Nucleus accumbens (tissue), 56 donors: ENCODE measurements at places on chromosomes 2 and 18.

DNA sequence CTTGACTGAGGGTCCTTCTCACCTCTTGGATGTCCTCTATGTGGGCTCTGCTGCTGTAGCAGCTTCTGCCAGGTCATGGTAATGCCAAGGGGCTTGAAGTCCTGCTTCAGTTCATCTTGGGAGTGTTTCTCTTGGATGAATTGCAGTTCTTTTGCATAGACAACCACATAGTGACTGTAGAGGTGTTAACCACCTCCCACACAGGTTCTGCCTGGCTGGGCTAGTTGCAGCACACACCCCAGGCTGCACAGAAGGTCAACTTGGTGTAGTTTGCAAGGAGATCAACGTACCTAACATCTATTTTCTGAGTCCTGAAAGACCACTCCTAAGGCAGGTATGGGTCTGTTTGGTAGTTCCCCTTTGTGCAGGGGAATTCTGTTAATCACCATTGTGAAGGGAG lies 108.1 kb downstream of the ADCYAP1 start:
- no peak for DNase-seq

DNA sequence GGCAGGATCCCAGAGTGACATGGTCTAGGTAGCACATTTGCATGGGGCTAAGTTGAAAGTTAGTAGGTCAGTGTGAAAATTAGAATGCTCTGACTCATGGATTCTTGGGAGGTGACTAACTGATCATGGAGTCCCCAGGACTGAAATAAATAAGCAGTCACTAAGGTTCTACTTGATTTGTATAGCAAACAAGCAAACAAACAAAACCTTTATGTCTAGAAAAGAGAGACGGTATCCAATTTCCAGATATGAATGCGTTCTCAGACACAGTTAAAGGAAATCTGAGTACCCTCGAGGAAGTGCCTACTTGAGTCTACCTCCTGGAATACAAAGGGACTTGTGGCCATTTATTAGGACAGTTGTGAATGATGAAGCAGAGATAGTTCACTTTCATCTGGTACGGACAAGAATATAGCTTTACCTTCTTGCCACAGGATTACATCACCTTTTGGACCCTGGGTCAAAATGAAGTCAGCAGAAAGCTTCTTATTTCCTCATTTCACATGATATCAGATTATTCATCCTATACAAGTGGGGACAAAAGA lies 54.3 kb upstream of the AGPS start:
- DNase-seq: no peak

DNA sequence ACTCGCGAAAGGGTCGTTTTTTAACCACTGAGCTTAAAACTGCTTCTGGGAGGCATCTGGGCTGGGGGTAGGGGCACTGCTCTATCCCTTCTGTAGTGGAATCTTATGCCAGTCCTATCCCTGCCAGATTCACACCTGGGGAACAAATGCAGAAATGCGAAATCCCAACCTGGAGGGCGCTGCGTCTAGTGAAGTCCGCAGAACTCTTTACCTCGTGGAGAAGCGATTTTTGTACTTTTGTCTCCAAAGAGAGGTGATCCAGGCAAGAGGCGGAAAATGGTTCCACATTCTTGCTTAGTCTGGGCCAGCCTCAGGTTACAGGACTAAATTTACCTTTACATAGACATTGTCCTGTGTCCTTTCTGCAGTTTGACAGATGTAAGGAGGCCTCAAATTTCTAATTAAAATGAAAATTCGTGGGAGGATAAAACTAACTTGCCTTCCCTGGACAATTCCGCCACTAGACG lies 10.4 kb downstream of the TBR1 start:
- DNase-seq: no peak

DNA sequence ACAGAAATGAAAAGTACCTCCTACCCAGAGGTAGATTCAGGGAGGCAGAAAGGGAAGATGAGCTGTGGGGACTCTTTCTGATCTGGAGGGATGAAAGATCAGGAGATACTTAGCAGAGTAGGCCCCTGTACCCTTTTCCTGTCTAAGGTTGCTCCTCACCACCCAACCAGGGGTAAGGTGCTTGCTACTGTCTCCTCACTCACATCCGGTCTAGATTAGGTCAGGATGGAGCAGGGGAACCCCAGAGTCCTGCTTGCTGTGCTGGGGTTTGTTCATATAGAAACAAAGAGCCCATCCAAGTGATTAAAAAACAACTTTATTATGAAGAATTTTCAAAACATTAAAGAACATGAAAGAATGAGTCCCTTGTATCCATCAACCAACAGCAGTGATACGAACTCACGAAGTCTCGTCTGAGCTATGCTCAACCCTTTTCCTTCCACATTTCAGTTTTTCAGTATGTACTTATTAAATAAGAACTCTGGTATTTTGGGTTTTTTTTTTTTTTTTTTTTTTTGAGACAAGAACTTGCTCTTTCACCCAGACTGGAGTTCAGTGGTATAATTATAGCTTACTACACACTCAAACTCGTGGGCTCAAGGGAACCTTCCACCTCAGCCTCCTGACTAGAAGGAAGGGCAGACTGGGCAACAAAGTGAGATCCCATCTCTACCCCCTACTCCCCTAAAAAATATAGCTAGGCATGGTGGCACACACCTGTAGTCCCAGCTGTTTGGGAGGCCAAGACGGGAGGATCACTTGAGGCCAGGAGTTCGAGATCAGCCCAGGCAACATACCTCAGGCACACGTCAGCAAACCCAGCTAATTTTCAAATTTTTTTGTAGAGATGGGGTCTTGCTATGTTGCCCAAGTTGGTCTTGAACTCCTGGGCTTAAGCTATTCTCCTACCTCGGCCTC lies 28.5 kb upstream of the MCFD2 start:
- no peak for DNase-seq

DNA sequence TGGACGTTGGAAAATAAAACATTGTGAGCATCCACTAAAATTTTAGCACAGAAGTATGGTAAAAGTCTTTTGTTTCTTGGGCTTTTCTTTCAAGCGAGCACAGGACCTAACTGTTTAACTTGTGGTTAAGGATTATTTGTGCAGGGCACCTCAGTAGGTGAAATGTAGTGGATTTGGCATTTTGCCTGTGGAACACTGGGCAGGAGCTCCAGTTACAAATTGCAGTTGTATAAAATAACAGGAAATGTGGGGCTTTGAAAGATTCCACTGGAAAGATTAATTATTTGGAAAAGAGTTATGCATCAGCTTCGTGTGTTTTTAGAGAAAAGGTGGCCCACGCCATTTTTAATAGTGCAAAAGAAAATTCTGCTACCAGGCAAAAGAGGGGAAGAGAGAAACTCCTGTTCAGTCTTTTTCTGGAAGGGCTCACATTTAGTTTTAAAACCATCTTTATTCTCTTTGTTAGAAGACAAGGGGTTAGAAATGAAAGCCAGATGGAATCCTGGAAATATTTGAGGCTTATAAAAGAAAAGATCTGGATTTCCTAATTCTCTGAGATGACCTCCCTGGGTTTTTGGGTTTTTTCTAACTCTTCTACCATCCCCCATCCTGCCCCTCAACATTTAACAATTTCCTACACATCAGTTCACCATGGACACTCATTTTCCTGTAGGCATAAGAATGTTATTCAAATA lies 144.3 kb upstream of the SERTAD2 start:
- no peak for DNase-seq

- DNase-seq: no peak
These were observed 49.8 kb downstream of the LDLRAD4 start for GRCh38 chr18:13268158-13269012.

GRCh38 chr18:62179213-62179612 lies 7.6 kb downstream of the PIGN start:
- no peak for DNase-seq

DNA sequence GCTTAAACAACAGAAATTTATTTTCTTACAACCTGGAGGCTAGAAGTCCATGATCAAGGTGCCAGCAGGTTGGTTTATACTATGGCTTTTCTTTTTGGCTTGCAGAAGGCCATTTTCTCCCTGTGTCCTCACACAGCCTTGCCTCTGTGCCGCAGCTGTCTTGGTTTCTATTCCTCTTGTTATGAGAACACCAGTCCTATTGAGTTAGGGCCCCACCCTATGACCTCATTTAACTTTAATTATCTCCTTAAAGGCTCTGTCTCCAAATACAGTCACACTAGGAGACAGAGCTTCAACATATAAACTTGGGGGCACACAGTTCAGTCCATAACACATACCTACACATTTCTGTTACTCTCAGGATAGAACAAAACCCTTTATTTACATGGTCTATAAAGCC lies 17.3 kb upstream of the RHOB start:
- DNase-seq: no peak

- no peak for DNase-seq
These were observed 247.6 kb downstream of the DYM start for GRCh38 chr18:49212819-49213218.

GRCh38 chr2:28681606-28682005 lies 70.0 kb upstream of the PPP1CB start:
- DNase-seq: no peak

DNA sequence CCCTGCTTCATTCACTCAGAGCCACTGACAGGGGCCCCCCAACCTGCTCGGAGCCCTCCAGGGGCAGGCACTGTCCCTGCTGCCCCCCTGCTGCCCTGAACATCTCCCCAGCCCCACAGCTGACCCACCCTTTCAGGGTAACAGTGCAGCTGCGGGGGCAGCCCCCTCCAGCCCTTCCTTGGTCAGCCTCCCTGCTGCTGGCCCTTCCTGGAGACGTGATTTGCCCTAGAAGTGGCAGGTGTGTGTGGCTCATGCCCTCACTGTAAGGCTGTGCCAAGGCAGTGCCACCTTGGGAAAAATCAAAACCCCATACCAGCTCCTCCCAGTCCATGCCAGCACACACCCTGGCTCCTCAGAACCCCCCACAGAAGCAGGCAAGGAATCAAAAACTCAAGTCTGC lies 184.2 kb upstream of the HDAC4 start:
- DNase-seq: no peak

DNA sequence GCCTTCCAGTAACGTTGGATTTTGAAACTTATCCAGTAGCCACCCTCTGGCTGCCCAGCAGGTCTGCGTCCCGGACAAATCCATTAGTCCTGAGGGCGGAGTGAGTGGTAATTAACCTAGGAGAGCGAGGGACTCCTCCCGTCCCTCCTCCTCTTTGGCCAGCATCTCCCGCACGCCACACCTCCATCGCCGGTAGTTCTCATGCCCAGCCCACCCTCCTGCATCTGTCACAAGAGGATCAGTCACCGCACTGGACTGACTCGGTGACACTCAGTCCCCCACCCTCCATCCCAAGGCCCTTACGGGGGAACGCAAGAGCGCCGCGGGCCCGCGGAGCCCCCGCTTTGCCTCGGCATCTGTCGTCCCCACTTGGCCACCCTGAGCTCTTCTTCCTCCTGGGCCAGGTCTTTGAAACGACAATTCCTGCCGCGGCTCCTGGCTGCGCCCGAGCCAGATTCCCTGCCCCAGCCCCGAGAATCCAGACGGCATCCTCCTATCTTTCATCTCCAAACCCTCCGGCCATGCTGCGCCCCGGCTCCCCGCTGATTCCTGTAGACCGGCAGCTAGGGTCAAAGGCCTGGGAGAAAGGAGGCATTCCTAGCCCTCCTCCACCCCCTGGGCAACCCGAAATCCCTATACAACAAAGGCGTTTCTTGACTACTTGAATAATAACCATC lies 77.5 kb downstream of the EIF2AK3 start:
- no peak for DNase-seq

GRCh38 chr2:219675221-219675620 lies 47.8 kb downstream of the SLC4A3 start:
- no peak for DNase-seq

DNA sequence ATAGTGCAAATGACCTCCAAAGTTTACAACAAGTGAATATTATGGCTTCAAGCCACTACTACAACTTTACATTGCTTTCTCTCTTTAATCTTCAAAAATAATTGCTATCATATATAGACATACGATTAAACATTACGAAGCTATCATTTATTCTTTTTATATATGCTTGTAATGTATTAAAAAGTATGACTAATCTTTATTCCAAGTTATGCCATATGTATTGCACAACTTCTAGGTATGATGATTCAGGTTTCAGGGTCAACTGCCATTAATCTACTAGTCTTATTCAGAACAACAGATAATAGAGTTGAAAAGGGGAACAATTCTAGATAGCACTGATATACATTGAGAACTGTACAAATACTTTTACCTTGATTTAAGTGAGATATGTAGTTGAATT lies 506.2 kb upstream of the TMEFF2 start:
- no peak for DNase-seq

DNA sequence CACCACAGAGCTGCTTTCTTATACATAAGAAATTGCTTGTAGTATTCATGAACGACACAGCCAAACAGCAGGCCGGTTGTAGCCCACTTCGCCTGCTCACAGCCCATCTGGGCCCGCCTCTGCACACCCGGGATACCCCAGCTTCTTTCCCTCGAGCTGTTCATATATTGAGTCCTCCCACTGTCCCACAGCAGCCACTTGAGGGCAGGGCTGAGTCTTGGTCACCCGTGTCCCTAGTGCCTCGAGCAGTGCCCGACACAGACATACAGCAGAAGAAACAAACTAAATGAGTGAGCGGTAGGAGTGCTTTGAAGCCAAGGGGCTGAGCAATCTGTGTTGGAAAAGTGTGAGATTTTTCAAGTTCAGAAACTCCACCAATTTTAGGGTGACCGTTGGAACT lies 251.4 kb downstream of the KLHL29 start:
- DNase-seq: no peak

DNA sequence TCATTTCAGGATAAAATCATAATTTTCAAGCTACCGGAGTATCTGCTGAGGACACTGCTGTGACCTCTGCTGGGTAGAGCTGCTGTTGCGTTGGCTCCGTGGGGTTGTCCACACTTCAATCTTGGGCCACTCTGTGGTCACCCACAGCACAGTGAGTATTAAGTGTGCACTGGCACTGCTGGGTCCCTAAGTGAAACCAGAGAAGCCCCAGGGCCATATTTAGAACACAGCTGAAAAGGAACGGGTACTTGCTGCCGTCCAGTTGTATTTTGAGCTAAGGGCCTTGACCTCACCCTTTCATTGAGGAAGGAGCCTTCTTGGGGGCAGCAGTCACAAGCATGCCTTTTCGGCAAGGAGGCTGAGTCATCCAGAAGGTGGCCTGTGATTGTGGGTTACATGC lies 10.1 kb downstream of the SLC9A4 start:
- DNase-seq: no peak

DNA sequence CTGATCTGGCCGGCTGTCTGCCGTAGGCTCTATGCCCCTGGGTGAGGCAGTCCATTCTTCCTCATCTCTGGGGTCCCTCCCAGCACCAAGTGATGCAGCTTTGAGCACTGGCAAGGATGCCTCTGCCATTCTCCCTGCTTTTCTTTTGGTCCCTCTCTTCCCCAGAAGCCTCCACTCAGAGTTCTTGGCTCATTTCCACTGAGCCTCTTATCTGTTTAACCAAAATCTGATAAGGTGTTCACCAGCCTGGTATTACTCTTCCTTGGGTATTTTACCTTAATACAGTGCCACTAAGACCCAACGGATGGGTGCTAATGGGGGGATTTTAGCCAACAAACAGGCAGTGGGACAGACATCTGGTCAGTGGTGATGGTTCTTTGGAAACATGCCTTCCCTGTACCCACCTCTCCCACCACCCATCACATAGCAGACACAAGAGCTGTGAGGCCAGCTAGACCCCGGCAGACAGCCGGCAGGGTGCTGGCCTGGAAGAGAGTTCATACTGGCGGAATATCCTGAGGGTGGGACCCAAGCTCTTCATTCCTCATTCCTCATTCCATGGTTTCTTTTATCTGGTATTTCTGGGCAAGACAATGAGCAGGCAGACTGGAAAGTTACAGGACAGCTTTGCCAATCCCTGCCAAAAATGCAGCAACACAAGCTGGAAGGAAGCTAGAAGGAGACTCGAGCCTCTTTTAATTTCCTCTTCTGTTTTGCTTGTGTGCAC lies 34.6 kb downstream of the ZBTB7C start:
- no peak for DNase-seq

GRCh38 chr2:235043762-235044500 lies 92.1 kb downstream of the SH3BP4 start:
- DNase-seq: no peak
